Immature natural killer cell (primary cell): ENCODE measurements at places on chromosomes 7 and 10. TPM values are rescaled to one million over a fixed set of nuclear protein-coding genes. Genes with fewer than 3 reads are reported as not detected.

PNLIPRP2 gene
- polyA plus RNA-seq: not detected

CFAP69 gene
- polyA plus RNA-seq: not detected

MBL2 gene
- polyA plus RNA-seq: not detected

INHBA gene
- polyA plus RNA-seq: not detected

AGR3 gene
- not detected for polyA plus RNA-seq

ZNF365 gene
- 4.2 TPM for polyA plus RNA-seq

TDRD1 gene
- polyA plus RNA-seq: not detected

UBE2H gene
- 28.1 TPM for polyA plus RNA-seq

CPA5 gene
- polyA plus RNA-seq: not detected

HHEX gene
- 5.5 TPM for polyA plus RNA-seq

DNA sequence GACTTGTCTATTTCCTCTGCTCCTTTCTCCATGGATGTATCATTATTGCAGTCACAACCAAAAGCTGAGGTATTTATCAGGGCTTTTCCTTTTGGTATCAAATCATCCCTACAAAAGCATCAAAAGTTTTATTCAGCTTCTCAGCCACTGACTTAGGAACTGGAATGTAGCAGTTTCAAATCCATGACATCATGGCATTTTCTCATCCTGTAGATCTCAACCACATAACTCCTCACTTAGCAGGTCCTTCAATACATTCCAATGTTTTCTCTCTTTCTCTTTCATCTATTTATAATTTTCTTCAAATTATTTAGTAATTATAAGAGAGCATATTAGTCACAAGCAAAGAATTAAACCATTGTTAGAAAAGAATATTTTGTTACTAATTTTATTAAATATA, 537.4 kb upstream of the SORCS1 start:
- no peak for DNase-seq

DNA sequence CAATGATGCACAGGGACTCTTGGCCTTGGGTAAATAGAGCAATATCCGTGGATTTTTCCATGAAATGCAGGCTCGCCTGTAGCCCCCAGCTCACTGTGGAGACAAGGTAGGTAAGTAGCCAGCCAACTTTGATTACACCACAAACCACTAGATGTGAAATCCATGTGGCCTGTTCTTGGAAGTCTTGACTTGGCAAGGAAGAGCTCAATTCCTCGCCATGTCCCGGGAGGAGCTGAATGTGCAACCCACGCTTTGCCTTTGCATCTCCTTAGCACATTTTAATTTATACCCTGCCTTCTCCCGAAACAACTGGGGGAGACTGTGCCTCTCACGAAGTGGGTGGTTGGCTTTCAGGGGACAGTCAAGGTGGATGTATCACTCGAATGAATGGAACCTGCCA, 347.7 kb upstream of the MKI67 start:
- DNase-seq: no peak

GRCh38 chr10:119401671-119402395, 140.7 kb downstream of the RGS10 start:
- no peak for DNase-seq

GRCh38 chr10:43287056-43288007, 20.5 kb upstream of the RASGEF1A start:
- DNase-seq: peak; percentile 47

DNA sequence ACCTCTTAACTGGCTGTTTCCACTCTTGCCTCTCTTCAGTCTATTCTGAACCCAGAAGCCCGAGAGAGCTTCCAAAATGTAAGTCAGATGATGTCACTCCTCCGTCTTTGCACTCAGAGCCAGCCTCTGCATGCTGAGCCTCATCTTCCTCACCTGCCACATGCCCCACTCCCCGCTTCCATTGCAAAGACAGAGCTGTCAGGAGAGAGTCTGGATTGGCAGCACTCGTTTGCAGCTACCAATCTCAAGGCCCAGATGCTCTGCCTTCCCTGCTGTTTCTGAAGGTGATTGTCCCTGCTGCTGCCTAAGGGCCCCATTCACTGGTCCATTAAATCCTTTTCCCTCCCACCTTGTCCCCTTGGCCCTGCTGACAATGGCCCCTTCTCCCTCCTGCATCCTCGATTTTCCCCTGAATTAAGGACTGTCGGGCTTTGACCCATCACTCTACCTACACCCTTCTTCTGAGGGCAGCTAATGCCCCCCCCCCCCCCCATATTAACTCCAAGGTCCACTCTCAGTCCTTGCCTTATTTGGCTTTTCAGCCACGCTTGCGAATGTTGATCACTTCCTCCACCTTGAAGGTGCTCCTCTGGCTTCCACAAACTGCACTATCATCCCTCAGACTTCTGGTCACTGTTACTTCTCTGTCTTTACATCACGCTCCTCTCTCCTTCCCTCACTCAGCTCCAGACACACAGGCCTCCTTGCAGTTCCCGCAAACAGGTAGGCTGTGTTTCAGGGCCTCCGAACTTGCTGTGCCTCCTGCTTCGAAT, 98.5 kb downstream of the CHN2 start:
- no peak for DNase-seq

DNA sequence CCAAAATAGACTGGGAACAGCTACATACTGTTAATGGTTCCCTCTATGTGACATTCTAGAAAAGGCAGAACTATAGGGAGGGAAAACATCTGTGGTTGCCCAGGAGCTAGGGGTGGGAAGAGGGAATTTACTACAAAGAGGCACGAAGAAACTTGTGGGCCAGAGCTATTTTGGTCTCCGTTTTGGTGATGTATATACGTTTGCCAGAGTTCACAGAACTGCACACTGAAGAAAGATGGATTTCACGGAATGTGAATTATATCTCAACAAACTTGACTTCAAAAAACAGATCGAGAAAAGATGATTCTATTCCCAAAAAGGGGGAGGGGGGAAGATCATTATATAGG, 386 bp upstream of the AS3MT start:
- no peak for DNase-seq

DNA sequence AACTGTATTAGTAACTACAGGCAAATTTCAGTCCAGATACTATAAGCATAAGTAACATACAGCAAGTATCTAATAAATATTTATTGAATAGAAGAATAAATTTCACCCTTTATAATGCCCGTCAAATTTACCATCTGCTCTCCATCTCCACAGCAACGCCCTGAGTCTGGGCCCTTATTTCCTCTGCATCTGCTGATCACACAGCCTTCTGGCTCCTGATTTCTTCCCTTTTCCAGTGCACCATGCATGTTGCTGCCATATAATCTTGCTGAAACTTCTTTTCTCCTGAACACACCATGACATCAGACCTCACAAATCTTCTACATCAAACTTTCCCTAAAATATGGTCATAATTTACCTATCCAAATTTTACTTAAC, 15.4 kb downstream of the HYCC1 start:
- no peak for DNase-seq

GRCh38 chr10:44733501-44734488, 177.3 kb upstream of the TMEM72 start:
- DNase-seq: no peak

GRCh38 chr10:85922356-85923129, 444.1 kb downstream of the GRID1 start:
- DNase-seq: no peak

DNA sequence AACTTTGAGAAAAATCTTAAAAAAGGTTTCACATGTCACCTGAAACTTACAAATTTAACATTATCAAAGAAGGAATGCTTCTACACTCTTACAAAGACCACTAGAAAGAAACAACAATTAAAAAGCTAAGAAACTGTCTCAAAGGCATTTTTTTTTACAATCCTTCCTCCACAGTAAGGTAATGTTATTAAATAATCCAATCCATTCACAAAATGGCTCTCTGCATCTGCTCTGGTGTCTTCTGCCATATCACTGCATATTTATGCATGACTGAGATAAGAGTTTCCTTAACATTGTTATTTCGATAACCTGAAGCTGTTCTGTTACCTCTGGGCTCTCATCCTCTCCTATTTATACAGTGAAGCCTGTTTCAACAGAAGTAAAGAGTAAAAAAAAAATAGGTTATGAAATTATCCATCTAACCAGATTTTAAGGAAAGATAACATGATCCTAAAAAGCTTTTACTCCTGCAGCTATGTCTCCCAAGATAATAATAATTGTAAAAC, 8.5 kb downstream of the HNRNPA2B1 start:
- DNase-seq: no peak

DNA sequence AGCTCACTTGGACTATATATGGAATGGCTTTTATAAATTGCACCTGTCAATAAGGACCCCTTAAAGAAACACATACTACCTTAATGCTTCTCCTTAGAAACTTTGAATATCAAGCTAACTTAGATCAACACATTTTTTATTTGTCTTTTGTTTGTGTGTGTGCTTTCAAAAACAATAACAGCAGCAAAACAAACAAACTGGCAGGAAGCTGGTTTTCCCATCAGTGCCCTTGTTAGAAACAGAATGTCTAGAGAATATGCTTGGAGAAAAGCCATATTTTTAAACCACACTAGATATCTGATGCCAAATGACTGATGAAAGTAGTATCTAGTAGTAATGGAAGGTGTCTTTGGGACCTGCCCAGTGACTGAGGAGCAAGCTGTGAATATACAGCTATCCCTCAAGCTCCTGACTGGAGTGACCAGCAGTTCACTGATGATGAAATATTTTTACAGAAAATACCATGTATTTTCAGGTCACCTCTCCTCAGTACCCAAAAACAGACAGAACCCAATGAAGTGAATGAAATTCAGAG, 1.0 kb downstream of the PDE1C start:
- DNase-seq: no peak

GRCh38 chr7:131331806-131332205, 4.1 kb downstream of the MKLN1 start:
- no peak for DNase-seq

GRCh38 chr7:45592230-45592991, 18.2 kb downstream of the ADCY1 start:
- no peak for DNase-seq

DNA sequence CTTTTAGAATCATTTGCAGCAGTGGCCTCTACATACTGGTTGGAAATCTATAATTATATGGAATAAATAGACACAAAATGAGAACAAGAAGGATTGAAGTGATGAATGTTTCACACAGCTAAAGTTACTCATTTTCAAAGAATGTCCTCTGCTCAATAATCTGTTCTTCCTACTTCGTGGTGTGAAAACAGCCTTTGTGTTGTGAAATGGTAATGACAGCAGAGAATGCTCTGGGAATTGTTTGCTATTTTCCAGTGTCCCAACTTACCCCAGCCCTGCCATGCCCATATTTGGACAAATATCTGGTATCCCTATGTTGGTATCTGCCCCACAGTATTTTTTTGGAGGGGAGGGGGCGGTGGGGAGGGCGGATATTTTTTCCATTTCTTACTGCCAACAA, 130.4 kb downstream of the GLI3 start:
- DNase-seq: no peak

DNA sequence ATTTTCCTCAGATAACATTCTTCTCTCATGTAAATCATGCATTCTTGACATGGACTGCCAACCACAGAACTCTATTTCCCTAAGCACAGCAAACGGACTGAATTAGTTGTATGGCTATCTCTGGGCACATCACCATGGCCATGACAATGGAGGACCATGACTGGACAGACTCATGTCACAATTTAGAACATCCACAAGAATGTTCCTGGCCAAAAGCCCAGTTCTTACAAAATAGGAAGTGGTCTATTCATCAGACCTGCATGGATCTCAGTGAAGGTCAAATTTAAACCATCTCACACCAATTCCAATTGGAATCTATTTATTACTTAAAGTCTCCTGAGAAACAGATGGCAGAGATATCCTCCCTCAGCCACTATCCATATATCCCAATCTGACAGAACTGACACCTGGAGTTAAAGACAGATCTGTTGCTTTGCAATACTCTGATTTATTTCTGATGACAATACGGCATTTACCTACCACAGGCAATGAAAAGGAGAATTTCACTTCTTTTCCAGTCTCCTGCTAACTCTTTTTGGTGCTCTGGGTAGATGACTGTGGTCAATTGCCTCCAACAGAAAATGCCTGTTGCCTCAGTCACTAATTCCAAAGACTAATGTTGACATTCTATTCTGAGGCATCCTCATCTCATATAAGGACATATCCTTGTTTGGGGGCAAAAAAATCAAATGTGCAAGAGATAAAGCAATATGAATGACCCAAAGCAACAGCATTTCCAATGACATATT, 254.8 kb downstream of the HTR7 start:
- no peak for DNase-seq

DNA sequence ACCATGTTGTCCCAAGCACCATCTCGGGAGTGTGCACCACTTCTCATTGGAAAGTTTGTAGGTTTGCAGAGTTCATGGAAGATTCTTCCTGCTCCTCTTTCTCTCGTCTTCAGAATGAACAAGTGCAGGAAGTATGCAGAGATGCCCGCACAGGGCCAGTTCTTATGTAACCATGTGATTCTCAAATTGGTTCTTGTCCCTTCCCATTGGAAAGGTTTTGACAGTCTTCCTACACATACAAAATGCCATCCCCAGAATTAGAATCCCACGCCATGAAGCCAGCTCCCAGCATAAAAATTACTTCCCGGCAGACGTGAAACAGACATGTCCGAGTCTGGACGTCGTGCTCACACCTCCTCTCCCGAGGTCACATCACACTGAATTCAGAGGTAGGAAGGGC, 251.6 kb downstream of the ELMO1 start:
- DNase-seq: no peak

DNA sequence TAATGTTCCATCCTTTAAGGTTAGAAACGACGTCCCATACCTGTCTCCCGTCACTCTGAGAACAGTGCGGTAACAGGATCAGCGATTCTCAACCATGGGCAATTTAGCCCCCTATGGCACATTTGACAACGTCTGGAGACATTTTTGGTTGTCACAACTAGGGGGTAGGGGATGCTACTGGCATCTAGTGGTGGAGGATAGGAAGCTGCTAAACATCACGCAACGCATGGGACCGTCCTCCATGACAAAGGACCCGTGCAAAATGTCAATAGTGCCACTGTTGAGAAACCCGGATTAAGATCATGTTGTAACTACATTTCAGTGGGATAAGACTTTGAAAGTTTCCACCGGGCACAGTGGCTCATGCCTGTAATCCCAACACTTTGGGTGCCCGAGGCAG, 5.0 kb upstream of the PAXIP1 start:
- DNase-seq: peak; percentile 8

DNA sequence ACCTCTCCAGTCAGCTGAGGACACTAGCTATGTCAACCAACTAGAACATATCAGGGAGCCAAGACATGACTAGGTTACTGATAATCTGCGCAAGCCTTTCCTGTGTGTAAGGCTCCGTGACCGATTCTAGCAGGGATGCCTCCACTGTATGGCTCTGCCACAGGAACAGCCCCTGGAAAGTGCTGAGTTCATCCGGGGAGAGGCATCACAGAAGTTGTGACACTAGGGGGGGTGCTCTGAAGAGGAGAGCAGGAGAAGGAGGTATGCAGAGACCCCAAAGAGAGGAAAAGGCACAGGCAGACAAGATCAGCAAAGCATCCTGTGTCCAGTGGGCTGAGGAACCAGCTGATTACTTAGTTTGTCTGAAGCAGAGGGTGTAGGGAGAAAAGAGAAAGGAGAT, 13.5 kb downstream of the UPP1 start:
- DNase-seq: no peak
